Forelimb muscle (tissue), 1 donor: ENCODE measurements at places on chromosomes 4 and X. TPM values are rescaled to one million over a fixed set of nuclear protein-coding genes. Genes with fewer than 3 reads are reported as not detected.

DNA sequence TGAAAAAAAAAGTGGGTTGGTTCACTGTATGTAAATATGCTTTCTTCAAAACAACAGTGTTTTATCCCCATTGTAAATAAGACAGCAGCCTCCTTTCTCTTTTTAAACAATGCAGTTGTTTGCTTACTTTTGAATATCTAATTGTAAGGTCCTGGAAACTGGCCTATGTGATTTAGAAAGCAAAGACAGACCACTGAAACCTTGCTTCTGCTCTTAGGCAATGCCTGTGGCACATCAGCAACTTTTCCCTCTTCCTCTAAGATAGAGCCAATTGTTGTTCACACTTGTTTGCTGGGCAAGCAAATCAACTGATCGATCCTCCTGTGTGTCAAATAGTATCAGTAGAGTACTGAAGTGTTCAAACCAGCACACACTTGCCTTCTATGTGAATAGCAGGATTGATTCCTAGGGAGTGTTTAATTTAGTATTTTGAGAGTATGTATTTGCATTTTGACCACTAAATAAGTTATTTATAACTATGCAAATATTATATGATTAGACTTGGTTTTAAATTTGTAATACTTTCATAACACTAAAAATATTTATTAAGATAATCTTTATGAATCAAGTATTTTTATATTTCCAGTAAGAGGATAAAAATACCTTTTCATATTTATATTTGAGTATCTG lies 55.4 kb upstream of the GRPR start:
- DNase-seq, result no peak

GRCh38 chrX:103258275-103258674 lies 3.3 kb upstream of the TCEAL8 start:
- DNase-seq, result no peak

DNA sequence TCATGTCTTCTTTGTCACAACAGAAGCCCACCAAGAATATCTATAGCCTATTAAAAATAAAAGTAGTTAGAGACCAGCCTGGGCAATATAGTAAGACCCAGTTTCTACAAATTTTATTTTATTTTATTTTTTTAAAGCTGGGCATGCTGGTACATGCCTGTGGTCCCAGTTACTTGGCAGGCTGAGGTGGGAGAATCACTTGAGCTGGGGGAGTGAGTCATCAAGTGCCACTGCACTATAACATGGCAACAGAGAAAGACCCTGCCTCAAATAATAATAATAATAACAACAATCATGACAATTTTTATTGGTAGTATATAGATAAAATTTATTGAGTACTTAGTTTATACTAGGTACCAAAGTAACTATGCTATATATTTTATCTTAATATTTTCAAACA lies 93.0 kb upstream of the NPFFR2 start:
- DNase-seq, result no peak

The PJA1 gene
- polyA plus RNA-seq, result 92.2 TPM

GRCh38 chrX:5236096-5236495 lies 992.6 kb downstream of the NLGN4X start:
- no peak for DNase-seq

The CXorf66 gene
- not detected for polyA plus RNA-seq

- DNase-seq, result no peak
Observed at GRCh38 chr4:41745292-41746024, 3.1 kb downstream of the PHOX2B start.

DNA sequence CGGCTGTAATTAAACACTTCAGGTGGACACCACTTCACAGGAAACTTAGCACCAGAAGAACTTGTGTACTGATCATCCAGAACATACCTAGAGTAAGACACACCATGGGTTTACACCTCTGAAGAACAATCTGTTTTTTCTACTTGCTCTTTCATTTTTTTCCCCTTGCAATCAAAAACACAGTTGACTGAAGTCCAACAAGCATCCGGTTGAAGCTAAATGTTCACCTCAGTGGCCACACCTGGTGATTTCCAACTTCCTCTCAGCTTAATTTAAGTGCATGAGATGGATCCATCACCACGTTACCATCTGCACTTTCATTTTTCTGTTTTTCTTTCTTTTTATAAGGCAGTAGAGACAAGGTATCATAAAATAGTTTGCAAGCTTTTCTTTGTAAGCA lies 4.9 kb upstream of the TXK start:
- DNase-seq, result no peak

DNA sequence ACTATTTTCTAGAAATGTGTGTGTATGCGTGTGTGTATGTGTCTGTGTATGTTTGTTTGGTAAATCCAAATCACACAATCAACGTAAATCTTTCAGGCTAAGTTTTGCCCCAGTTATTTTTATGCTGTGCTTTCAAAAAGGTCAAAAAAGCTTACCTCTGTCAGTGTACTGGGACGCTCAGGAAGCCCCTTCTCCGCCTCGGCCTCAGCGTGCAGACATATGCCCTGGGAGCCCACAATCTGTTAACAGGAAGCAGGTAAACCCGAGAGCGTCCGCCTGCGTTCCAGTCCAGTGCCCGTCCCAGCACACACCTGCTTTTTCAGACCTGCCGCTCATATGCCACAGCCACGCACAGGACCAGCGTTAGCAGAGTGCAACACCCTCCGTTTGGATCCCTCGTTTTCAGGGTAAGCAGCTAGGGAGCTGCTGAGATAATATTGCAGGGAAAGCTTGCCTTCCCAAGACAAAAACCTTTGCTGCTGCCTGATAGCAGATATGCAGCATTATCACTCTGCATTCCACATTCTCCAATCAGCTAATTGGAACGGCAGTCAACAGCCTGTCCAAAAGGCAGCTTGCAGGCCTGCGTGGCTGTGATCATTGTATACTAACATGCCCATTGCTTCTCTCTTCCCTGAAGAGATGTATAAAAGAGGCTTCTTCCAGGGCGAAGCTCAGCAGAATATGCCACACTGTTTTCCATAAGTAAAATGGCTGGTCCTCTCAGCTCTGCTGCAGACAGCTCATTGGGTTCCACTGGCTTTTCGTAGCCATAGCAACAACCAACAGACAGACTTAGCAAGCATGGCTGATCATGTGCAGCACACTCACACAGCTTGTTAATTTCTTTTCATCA lies at the start of gene SORBS2:
Gene SORBS2, minus strand, starts transcription at position 686 of the 856 bp plus-strand sequence. CDS start 121,623 bp downstream, outside the sequence.
- no peak for DNase-seq

GRCh38 chrX:134929808-134930207 lies 61.0 kb upstream of the SMIM10 start:
- DNase-seq, result no peak

DNA sequence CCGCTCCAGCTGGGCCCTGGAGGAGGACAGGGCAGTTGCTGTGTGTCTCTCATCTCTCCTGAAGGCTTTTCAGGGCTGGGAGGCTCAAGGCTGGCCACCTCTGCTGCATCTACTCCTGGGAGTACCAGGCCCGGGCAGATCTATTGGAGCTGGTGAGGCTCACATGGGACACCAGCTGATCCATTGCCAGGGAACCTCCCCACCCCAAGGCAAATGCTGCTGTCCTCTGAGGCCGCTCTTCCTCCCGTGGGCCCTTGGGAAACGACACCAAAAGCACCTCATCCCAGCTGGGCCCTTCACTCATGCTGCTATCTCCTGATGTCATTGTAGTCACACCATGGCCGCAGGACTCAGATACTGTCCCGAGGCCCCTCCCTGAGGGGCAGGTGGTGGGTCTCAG lies 3.6 kb downstream of the UBL4A start:
- DNase-seq, result no peak

DNA sequence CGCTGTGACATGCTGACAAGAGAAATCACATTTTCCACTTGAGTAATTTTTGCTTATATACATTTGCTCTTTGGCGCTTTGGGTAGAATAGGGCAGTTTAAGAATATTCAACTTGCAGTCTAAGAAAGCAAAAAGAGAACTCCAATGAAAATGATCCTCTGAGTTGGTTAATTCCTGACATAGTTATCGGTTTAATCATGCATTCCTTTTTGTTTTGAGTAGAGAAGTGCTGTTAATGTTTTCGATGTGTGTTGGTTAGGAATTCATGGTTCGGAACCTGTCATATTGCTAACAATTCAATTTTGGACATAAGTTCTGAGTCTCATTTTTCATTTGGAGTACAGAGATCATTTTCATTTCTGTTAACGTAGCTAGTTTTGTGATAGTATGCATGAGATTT lies 700.6 kb upstream of the PITX2 start:
- no peak for DNase-seq

DNA sequence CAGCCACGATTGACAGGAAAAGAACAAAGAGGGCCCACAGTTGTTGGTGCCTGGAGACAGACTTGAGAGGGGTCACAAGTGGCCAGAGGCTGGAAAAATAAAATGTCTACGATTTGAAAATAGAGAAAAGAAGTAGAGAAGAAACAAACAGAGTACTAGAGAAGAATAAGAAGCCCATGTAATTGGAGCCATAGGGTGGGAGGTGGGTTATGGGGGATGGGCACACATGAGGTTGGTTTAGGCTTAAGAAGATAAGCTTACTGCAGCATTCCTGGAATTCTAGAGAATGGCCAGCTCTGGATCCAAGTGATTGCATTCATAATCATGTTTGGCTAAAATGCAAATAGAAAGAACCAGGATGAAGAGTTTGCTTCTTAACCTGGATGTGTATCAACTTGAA lies 210.7 kb downstream of the MAML3 start:
- no peak for DNase-seq

The L1CAM gene
- 1.9 TPM for polyA plus RNA-seq

The AFAP1 gene
- polyA plus RNA-seq, result 32.5 TPM
